Stimulated activated CD8-positive, alpha-beta memory T cell treated with anti-CD3 and anti-CD28 coated beads, Interleukin-15, amount 100 ng/mL, for 1 hour (primary cell): ENCODE measurements at places on chromosomes 4 and X.

DNA sequence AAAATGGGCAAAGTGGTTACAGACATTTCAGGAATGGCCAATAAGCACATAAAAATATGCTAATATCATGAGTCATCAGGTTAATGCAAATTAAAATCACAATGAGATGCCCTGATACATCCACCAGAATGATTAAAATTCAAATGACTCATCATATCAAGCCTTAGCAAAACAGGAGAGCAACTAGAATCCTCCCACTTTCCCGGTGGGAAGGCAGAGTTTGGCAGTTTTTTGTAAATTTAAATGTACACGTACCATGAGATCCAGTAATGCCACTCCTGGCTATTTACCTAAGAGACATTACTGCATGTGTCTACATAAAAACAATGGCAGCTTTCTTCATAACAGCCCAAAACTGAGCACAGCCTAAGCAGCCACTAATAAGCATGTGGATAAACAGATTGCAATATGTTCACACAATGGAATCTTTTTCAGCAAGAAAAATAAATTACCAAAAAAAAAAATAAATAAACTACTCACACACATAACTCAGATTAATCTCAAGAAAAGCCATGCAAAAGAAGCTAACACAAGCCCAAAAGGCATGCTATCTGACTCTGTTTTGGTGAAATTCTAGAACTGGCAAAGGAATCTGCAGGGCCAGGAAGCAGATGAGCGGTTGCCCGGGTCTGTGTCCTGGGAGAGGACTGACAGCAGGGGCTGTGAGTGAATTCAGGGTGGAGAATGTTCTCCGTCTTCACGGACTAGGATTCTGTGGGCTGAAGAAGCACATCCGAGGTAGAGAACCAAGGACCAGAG, 48.8 kb downstream of the AFAP1 start:
- no peak for DNase-seq

- no peak for DNase-seq
Measured at GRCh38 chrX:68238568-68238967, 194.7 kb downstream of the OPHN1 start.

DNA sequence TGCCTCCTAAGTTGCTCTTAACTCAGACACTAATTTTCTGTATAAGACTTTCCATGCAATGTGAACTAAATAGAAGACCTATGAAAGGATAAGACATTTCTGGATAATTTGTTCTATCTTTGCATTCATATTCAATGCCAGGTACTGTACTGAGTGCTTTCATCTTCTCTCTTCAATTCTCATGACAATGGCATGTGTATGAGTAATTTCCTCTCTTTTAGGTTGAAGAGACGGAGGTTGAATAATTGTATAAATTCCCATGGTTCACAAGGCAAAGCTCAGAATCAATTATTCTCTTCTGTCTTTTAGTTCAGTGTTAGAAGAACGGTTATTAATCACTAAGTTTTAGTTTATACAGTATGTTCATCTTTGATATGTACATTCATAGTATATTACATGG, 29.3 kb upstream of the CFAP299 start:
- no peak for DNase-seq

- no peak for DNase-seq
Measured at GRCh38 chrX:17591741-17592110, 145.6 kb upstream of the SCML1 start.

DNA sequence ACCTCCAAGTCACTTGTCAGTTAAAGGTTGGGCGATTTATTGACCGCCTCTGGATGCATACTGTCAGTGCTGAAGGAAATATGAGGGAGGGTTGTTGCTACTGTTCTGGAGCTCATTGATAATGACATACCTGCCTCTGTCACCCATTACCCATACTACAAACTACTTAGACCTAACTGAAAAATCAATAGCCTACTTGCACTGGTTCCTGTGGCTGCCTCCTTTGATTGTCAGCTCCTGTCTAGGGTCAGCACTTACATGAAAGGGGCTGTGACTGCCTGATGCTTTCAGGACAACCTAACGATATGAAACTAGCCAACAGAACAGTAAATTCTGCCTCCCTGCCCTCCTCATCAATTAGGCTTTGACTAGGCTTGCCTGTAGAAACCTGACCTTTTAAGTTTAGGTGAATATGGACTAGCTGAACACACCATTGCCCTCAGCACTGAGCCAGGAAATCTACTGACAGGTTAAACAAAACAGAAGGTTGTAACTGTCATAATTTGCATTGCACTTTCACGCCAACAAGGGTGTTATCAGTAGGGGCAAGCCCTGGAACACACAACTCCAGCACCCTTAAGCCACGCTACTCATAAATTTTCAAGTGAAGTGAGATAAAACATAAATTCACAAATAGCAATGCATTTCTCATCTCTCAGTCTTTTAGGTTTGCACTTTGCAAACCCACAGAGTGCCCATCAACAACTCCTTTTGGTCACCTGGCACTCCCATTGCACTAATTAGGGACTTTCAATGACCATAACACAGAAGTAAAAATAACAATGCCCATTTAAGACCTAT, 9.0 kb upstream of the MAB21L2 start:
- DNase-seq: no peak

DNA sequence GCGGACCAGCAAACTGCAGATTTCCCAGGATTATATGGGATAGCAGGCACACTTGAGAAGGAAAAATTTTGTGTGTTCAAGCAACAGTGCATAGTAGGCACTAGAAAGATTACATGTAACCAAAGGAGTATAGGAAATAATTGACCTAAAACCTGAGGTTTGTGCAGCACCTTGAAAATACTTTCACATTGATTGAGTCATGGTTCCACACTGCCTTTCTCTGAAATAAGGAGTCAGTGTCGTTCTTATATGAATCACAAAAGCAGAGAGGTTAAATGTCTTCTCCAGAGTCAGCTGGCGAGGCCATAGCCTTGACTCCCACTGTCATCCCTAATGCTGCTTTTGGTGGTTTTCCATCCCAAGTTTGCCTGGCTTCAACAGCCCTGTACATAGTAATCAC, 138.9 kb downstream of the SOWAHB start:
- no peak for DNase-seq

DNA sequence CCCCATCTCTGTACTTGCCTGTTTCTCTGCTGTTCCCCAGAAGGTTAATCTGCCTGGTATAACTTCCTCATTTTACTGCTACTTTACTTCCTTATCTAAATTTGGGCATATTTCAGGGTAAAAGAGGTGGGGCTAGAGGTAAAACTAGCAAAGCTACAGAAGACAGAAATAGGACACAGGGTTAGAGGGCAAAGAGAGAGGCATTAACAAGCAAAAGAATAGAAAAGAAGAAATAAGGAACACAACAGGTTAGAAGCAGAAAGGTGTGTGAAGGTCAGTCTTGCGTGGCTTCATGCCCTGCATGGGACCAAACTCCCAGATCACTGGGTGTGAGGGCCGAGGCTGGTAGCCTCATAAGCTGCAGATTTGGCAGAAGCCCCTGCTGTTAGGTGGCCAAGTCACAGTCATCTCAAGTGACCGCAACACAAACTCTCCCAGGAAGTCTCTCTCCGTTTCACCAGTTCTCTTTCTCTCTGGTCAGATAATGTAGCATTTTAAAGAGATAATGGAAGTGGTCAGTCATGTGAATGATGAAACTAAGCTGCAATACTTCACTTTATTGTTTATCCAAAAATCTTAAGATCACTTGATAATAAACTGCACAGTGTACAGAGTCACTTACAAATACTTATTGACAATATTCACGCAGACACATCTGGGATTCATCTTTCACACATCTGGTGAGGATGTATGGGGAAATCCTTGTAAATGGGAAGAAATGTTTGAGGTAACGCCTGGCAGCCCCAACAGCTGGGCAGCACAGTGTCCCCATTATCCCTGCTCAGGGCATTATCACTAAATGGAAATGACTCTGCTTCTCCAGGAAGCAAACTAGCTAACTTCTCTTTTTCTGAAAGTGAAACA, 16.4 kb downstream of the TMEM154 start:
- no peak for DNase-seq

DNA sequence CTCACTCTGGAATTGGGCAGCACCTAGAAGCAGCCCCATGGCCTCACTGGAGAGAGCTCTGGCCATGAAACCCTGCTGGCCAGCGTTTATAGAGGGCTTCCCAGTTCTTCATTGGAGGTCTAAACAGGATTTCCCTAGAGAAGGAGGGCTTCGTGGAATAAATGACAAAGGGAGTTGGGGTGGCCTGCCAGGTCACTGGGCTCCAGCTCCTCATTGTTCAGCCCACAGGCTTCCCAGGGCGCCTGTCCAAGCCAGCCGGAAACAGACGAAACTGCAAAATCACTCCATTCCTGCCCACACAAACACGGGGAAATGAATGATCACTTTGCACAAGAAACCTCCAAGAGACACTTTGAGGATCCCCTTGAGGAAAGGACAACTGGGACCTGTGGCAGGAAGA, 189.7 kb downstream of the TSPAN5 start:
- DNase-seq: no peak
